Fibroblast of lung (primary cell): ENCODE measurements at places on chromosomes 16 and 17.

GRCh38 chr17:76397687-76398522 is 13.5 kb downstream of the SPHK1 start:
- DNase-seq, result peak; percentile 72

- DNase-seq, result no peak
Observed at GRCh38 chr17:44910231-44911106, 4.8 kb downstream of the GFAP start.

GRCh38 chr17:71402007-71402406 is 718.8 kb upstream of the SOX9 start:
- no peak for DNase-seq

GRCh38 chr16:86983621-86984020 is 333.6 kb downstream of the C16orf95 start:
- no peak for DNase-seq

DNA sequence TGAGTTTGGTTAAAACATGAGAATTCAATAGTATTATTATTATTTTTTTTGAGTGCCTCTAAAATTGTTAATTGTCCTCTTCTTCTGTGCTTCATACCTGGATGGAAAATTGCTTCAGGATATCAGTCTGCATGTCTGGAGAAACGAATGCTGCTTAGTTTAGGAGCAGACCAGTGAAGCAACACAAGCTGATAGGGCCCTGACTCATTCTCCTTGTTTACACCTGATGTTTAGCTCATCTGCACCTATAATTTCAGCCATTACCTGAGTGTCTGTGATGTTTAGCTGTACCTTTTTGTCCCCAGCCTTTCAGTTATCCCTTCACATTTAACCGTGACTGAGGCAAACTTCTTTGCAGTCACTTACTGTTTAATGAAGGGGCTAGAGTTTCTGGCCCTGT is 14.8 kb downstream of the SNTB2 start:
- DNase-seq, result no peak

DNA sequence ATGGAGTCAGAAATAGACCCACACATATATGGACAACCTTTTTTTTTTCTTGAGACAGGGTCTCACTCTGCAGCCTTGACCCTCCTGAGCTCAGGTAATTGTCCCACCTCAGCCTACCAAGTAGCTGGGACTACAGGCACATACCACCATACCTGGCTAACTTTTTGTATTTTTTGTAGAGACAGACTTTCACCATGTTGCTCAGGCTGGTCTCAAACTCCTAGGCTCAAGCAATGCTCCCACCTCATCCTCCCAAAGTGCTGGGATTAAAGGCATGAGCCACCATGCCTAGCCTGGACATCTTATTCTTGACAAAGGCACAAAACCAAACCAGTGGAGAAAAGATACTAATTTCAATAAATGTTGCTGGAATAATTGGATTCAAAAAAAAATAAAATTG is 14.7 kb upstream of the NACA2 start:
- DNase-seq, result no peak

GRCh38 chr16:73037331-73037745 is 10.6 kb downstream of the ZFHX3 start:
- no peak for DNase-seq

DNA sequence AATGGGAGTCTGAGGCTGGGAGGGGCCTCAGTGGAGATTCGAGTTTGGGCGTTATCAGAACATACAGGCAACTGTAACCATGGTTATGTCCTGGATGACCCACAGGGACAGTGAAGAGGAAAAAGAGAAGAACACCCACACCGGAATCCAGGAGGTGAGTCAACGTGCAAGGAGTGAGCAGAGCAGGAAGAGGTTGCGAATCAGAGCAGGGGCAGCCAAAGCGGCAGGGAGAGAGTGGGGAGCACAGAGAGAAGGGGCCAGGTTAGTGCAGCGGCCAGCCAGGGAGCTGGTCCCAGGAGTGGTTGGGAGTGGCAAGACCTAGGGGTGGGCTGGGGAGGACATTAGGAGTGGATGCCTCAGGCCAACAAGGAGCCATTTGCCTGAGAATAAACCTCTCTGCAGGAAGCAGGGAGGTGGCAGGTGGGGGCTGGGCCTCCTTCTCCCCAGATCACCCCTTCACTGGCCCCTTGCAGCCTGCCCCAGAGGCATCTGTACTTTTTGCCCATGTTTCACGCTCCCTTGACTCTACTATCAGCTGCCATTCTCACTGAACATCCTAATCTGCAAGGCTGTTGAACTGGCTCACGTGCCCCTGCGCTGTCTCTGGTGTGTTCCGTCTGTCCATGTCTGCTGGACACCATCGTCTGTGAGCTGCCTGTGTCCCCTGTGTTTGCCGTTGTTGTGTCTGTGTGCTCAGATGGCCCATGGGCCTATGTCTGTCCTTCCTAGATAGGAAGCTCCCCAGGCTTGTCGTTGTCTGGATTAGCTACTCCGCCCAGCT is 5.1 kb downstream of the KRT13 start:
- no peak for DNase-seq

DNA sequence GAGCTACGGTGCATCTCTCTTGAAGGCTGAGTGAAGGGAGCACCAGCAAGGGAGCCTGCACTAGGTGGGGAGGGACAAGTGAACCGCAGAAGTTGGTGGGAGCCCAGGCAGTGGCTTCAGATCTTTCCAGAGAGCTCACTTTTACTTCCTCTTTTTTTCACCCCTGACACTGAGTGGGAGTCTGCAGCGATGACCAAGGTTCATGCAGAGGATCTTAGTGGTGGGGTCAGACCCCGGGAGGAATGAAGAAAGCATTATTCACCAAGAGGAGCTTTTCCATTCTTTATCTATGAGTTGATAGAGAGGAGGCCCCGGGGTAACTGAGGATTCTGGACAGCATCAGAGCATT is 3.0 kb upstream of the CCL2 start:
- DNase-seq, result no peak

- no peak for DNase-seq
Observed at GRCh38 chr17:49487183-49487582, 7.9 kb upstream of the NGFR start.
